Astrocyte of the spinal cord (primary cell): ENCODE measurements at places on chromosomes 7 and 10.
A peak's percentile ranks its signal among the peaks of the same experiment; 100 is the strongest.

- no peak for DNase-seq
Measured at GRCh38 chr10:29254123-29255046, 34.5 kb upstream of the LYZL1 start.

- DNase-seq, result peak; percentile 90
Measured at GRCh38 chr10:12844811-12845483, 156.6 kb downstream of the CCDC3 start.

DNA sequence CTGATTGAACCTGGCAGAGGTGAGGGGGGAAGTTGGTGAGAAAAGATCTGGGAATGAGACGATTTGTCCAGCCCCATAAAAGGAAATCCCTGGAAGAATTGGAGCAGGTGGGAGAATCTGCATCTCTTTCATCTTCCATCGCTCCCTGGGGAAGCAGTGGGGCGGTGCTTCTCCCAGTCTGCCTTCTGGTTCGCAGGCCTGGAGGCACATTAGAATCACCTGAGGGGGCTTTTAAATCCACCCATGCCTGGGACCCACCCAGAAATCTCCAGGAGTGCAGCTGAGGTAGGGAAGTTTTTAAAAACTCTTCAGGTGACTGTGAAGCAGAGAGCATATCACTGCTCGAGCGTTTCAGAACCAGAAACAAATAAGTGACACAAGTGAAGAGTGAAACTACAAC is 26.7 kb upstream of the SYPL1 start:
- DNase-seq, result no peak

GRCh38 chr10:6091630-6092029 is 2.8 kb downstream of the RBM17 start:
- no peak for DNase-seq

- peak; percentile 23 for DNase-seq
Measured at GRCh38 chr7:132865366-132866143, 216.3 kb downstream of the CHCHD3 start.

DNA sequence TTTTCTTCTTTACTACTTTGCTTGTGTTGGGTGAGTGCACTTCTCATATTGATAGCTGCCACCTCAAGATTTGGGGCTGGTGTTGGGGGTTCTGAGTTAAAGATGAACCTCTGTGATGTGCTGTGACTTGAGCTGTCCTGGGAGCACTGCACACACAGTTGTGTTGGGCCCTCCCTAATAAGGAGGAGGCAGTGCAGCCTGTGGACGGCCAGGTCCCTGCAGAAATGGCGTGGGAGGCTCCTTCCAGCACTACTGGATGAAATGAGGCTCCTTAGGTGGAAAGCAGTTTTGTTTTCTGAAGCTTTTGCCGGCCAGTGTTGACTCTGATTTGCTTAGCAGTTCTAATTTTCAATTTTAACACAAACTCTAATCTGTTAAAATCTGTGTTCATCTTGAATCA is 44.0 kb downstream of the WDR37 start:
- DNase-seq, result no peak
